Activated T-helper 2 cell treated with anti-CD3 and anti-CD28 coated beads, Interferon-gamma antibody, Interleukin-2, Interleukin-4, amounts not matched to agents 10 μg/mL and 5 μg/mL and 100 μg/mL, durations not matched to agents 14 hours and 24 hours and 36 hours (primary cell): ENCODE measurements at places on chromosomes 12 and 14.
A peak's percentile ranks its signal among the peaks of the same experiment; 100 is the strongest.

DNA sequence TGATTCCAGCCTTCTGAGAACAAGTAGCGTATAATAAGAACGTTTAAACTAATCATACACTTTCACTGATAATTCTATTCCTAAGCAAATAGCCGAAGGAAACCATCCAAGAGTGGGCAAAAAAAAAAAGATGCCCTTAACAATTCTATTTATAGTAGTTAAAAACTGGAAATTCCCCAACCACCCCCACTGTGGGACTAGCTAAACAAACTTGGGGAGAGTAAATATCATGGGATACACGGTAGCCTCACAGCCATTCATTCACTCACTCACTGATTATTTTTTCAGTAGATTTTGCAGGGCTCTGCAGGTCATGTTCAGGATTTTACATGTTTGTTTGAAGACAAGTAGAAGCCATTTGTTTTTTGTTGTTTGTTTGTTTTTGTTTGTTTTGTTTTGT is 197.0 kb downstream of the ETV6 start:
- no peak for DNase-seq

DNA sequence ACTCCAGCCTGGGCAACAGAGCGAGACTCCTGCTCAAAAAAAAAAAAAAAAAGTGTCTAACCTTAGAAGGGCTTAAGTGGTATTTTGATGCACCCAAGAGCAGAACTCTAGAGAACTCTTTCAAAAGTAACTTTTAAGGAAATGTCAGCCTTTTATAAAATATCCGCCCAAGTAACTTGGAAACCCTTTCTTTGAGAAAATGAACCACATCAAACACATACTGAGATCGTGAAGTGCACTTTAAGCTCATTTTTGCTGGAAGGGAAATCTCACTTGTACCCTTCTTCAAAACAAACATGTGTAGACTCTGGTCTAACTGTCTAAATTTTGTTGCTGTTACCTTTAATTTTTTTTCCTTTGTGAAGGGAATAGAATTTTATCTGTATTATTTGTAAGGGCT is 5.5 kb downstream of the C12orf56 start:
- DNase-seq = no peak

DNA sequence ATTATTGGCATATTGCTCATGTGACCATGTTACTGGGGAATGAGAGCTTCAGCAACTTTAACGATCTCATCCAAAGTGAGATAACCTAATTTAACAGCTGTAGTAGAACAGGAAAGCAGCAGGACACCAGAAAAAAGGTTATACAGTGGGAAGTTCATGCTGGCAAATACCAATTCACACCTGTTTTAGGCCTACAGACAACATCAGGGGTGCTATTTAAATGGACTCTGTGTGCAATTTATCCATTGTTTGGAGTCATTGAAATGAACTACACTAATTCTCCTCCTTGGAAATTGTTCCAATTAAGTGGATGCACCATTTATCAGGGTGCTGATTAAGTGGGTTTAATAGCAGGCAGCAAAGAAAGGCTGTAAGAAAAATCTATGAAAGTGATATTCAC is 424.4 kb upstream of the LMO3 start:
- no peak for DNase-seq

DNA sequence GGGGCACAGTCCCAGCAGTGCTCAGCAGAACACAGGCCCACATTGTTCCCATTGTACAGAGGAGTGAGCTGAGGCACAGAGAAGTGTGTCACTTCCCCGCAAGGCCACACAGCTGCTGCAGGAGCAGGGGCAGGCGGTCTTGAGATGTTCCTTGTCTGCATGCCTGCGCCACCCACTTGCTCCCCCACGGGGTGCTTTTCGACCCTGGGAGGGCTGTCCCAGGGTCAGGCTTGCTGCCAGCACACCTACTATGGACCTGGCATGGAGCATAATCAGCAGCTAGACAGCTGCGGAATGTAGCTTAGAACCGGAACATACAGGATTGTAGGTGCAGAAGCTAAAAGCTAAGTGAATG is 7.8 kb upstream of the EP400 start:
- DNase-seq = no peak

DNA sequence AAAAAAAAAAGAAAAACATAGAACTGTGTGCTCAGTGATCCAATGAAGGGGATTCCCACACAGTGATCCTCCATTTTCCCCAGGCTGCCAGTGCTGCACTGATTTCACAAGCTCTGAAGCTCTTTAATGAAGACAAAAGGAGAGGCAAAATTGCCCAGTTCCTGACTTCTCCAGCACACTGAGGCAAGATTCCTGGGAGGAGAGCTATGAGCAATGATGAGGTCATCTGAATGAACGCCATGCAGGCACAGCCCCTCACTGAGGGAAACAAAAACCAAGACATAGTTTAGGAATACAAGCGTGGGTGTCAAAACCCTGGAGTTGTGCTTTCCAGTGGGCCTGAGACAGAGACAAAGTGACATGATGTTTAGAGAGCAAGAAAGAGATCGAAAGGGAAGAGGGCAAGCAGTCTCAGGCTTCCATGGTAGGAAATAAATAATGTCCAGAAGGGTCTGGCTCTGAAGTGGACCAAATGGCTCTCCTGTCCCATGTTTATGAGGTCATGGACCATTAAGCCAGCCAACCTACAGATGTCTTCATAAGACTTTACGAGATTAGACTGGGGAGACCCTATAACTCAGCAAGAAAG is 40.9 kb upstream of the SMUG1 start:
- DNase-seq = no peak

- DNase-seq = no peak
These were observed 66.4 kb downstream of the ITPK1 start for GRCh38 chr14:93049315-93049714.

DNA sequence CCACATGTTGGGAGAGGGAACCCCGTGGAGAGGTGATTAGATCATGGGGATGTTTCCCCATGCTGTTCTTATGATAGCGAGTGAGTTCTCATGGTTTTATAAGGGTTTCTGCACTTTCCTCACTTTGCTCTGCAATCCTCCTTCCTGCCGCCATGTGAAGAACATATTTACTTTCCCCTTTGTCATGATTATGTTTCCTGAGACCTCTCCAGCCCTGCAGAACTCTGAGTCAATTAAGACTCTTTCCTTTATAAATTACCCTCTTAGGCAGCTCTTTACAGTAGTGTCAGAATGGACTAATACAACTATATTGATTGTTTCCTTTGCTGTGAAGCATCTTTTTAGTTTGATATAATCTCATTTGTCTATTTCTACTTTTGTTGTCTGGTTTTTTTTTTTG is 13.1 kb upstream of the RASSF9 start:
- DNase-seq = no peak

DNA sequence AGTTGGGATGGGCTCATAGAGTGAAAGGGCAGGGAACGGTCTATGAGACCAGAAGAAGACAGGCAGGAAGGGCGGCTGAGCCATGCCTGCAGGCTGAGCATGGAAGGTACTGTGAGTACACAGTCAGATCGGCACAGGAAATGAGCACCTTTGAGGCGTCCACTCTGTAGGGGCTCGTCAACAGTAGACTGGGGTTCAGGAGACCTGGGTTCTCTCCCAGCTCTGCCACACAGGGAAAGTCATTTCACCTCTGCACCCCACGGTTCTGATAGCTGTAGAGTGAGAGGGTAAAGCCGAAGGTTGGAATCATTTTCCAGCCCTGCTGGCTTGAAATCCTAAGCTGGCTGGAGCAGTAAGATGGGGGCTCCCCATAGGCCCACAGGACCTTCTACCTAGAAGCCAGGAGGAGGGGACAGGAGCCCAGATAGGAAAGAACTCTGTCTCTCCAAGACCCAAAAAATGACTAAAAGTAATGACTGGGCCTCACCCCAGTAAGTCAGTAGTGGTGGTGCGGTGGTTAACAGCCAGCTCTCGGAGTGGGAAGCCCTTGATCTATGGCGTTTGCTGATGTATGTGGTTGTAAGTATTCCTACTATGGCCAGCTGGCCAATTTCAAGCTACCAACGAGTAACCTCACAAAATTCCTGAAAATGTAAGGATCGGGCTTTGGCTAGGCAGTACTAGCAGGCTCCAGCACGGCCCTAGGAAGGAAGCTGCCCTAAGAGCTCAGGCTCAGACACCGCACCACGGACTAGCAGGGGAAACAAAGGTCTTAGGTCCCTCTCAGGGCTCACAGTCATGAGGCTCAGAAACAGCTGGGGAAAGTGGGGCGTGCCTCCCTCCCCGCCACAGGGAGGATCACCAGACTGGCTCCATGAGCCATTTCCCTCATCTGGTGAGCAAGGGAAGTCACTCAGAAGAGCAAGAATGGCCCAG is 10.3 kb upstream of the CD27 start:
- DNase-seq = no peak

GRCh38 chr12:67531051-67531450 is 117.5 kb upstream of the DYRK2 start:
- DNase-seq = no peak

- DNase-seq = no peak
These were observed 11.3 kb downstream of the PLD4 start for GRCh38 chr14:104935955-104936354.

- no peak for DNase-seq
These were observed 583.5 kb upstream of the NOVA1 start for GRCh38 chr14:27181333-27181732.

GRCh38 chr12:8890313-8891085 is 23.8 kb upstream of the PHC1 start:
- DNase-seq = peak; percentile 32

- DNase-seq = no peak
These were observed 89.0 kb downstream of the SETD3 start for GRCh38 chr14:99391671-99392070.
